NCI-H187 (cell line): ENCODE measurements at places on chromosomes 6 and 20.

DNA sequence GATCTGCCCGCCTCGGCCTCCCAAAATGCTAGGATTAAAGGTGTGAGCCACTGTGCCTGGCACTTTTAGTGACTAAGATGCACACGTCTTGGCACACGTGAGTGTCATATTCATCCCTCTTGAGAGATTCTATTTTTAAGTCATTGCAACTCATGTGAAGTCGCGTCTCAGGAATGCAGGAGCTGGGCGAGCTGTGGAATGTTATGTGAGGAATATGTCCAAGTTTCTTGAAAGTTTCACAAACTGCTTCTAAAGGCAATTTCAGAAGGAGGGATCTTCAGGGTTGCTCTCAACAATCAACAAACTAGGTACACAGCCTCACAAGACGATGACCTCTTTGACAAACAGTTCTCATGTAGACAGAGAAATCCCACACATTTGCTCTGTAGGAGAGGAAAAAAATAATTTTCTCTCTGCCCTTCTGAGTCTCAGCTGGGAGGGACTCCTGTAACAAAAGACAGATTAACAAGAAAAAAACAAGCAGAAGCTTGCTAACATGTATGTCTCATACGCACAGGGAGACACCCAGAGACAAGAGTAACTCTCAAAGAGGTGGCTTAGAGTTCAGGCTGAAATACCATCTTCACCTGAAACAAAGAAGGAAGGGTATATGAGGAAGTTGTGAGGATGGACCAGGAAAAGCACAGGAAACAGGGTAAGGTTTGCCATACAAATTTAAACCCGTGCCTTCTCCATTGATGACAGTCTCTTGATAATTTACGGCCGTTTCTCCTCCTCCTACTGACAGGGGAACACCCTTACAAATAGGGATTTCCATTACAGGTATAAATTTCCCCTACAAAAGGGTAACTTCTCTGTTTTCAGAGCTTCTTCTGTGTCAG, 45.3 kb upstream of the FAM50B start:
- no peak for DNase-seq

- no peak for DNase-seq
Observed at GRCh38 chr20:39813190-39813829, 851.2 kb downstream of the DHX35 start.

GRCh38 chr6:86456821-86457220, 480.5 kb upstream of the HTR1E start:
- DNase-seq, result no peak

GRCh38 chr20:33787253-33787891, 23.8 kb upstream of the CHMP4B start:
- no peak for DNase-seq

GRCh38 chr6:146620655-146621054, 21.9 kb downstream of the ADGB start:
- DNase-seq, result no peak

- no peak for DNase-seq
Observed at GRCh38 chr6:45365036-45365435, 12.7 kb downstream of the SUPT3H start.

DNA sequence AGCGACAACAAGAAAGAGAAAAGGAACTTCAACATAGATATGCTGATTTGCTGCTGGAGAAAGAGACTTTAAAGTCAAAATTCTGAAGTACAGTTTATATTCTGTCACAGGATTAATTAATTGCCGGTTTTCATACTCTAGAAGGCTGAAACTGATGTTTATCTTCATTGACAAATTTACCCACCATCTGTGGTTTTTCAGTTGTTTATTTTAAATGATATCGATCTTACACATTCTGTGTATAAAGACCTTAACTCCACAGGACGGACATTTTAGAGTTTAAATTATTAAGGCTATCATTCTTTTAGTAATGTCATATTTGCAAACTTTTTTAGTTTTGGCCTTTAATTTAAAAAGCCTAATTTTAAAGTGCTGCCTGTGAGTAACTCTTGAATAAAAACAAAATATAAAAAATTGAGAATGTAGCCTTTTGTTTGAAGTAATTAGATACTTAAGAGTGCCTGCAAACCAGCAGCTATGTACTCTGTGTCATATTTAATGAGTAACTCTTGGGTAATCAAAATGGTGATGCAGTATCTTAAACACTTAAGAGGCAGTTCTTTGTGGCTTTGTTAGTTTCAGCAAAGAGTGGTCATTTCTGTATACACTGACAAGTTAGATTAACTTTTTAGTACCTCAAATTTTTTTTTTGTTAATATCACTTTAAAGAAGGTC, 59.3 kb downstream of the CDC5L start:
- DNase-seq, result no peak

GRCh38 chr6:1607516-1608221, 2.0 kb upstream of the FOXC1 start:
- DNase-seq, result no peak

DNA sequence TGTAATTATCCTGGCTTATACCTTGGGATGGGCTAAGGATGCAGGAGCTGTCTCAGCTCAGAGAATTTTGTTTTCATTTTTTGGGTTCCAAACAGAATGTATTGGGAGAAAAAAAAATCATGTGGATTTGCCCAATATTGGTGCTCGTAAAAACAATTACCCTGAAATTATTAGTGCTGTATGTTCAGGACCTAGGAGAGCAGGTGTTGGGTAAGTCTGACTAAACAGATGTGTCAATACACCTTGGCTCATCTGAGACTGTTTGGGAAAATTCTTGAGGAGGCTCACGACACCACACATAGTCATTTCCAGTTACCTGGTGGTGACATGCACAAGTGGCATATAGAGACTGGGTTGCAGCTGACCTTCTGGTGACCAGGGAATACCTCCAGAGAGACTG, 802.1 kb upstream of the FLRT3 start:
- DNase-seq, result no peak

DNA sequence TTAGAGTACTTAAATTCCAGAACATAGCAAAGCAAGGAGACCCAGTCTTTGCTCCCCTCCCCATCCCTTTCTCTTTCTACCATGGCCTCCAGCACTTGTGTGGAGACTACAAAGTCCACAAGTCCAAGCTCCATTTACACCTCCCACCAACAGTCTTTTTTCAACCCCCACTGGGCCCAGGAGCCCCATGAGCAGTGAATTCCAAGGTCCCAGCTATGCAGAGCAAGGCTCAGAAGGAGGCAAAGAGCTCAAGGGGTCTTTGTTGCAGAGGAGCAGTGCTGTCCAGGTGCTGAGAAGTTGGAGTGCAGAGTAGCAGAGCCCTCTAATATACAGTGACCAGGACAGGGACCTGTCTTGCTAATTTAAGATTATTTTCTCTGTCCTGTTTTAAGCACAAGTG, 9.0 kb downstream of the PAK5 start:
- DNase-seq, result no peak

- no peak for DNase-seq
Observed at GRCh38 chr20:58092353-58092752, 136.1 kb downstream of the ANKRD60 start.

DNA sequence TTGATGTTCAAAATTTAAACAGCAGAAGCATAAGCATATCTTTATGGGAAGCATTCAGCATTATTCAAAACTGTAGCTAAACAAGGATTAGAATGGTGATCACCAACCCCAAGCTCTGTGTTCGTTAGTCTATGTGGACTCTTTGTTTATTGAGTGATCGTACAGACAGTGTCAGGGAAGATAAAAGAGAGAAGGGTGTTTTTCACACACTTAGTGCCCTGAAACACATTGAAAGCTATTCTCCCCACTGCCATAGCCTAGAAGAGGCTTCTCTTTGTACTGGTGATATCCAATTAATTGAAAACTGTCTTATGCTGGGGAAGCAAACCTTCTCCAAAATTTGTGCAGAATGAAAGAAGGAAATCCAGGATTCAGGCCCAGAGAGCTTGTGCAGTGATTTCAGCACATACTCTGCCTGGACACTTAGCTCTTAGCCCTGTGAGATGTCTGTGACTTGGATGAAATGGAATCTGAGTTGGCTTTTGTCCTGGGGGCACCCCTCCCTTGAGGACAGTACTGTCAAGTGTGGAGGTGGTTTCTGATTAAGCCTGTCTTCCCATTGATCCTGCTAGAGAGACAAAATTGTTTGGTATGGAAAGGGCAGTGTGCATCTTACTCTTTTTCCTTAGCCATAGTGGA, 125.7 kb upstream of the MTHFD1L start:
- DNase-seq, result no peak

DNA sequence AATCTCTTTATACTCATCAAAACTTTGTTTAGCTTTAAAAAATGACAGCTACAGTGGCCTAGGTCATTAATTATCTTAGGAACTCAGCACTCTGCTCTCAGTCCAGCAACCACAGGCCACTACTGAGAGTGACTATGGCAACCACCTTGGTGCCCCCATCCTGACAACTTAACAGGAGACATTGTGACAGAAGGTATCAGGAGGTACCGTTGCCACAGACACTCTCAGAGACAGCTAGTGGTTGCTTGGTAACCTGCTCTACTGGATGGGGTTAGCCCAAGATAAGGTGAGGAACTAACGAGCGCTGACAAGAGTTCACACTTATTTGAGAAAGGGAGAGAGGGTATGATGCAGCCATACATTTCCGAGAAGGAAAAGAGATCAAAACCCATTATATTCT, 76.1 kb upstream of the TFAP2D start:
- no peak for DNase-seq

GRCh38 chr20:60785301-60785700, 466.8 kb upstream of the CDH4 start:
- no peak for DNase-seq

GRCh38 chr20:33267701-33268100, 15.3 kb upstream of the BPIFB1 start:
- no peak for DNase-seq

DNA sequence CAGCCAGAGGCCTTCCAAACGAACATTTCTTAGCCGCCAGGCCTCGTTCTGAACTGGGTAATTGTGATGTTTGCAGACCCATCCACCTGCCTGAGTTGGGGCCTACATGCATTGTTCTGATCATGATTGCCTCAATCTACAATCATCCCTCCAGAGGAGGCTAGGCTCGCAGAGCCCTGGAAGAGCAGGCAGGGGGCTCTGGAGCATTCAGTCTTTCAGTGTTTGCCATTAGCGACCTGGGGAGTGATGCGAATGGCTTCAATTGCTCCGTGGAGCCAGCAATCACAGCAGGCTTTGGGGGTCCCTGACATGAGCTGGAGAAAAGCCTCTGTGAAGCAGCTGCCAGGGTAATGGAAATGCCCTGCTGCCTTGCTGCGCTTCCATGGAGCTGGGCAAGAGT, 22.0 kb downstream of the SNAP25 start:
- DNase-seq, result no peak

- no peak for DNase-seq
Observed at GRCh38 chr6:74603322-74604076, 602.4 kb downstream of the COL12A1 start.

GRCh38 chr6:33936886-33937285, 133.1 kb upstream of the MLN start:
- DNase-seq, result no peak

DNA sequence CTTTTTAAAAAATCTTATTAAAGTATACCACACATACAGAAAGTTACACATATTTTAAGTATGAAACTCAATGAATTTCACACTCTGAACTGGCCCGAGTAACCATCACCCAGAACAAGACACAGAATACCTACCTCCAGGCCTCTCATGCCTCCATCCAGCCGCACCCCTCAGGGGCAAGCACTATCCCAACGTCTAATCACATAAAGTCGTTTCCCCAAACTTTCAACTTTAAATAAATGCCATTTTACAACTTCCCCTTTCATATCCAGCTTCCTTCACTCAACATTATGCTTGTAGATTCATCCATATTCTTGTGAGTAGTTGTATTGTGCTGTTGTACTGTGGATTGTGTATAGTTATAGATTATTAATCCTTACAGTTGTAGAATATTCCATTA, 539.1 kb downstream of the CD83 start:
- DNase-seq, result no peak

DNA sequence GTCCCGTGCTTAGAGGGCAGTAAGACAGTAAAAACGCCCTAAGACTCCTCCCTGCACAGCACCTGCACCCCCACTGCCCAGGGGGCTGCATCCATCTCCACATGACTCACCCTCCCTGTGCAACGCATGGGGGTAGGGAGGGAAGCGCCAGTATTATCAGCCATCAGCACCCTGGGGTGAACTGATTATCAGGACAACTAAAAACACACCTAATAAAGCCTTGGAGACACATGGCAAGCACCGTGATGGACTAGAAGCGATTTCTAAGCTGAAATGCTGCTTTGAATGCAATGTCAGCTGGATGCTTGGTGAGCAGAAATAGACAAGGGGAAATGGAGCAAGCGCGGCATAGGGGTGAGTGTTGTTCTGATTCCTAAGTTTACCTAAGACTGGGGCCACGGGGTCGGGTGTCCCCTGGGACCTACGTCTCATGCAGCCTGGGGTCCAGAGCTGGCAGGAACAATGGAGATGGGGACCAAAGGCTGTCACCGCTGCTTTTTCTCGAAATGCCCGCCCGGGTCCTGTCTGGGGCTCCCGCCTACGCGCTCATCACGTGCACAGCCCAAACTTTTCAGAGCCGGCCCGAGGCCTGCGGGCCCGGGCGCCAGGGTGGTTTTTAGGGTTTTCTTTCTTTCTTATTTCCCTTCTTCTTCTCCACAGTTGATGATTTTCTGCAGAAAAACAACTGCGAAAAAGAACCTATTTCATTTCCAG, 702 bp upstream of the TNFAIP3 start:
- no peak for DNase-seq

- DNase-seq, result no peak
Observed at GRCh38 chr6:73145690-73146089, 79.6 kb downstream of the KHDC1L start.

DNA sequence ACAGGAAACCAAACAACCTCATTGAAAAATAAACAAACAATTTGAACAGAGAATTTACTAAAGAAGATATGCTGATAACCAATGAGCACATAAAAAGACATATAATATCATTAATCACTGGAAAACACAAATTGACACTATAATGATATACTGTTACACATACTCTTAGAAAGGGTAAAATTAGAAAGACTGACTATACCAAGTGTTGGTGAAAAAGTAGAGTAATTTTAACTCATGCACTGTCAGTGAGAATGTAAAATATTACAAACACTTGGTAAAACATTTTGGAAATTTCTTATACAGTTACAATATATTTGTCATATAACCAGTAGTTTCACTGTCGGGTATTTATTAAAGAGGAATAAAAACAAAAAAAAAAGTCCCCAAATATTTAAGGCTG, 1139.2 kb upstream of the GJE1 start:
- DNase-seq, result no peak

- DNase-seq, result no peak
Observed at GRCh38 chr20:4413314-4414049, 308.2 kb upstream of the PRND start.

DNA sequence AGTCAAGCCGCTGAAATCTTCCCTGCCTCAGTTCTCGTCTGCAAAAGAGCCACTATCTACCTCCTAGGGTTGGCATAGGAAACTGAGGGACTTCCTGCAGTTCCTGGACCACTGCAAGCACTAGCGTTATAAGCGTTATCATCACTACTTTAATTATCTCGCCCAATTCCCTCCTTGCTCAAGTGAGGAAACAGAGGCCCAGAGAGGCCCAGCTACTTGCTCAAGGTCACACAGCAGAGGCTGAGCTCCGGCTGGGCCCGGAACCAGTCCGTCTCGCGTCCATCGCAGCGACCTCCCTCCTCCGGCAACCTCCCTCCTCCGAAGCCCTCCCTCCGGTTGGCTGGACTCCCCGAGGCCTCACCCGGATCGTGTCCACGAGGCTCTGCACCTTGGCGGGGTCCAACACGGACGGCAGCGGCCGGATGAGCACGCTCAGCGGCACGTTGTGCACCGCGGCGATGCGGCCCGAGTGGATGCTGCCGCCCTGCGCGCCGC, 338 bp downstream of the SRXN1 start:
- no peak for DNase-seq

GRCh38 chr6:35181308-35181932, 32.3 kb upstream of the SCUBE3 start:
- DNase-seq, result no peak

- no peak for DNase-seq
Observed at GRCh38 chr6:628766-629165, 28.1 kb downstream of the HUS1B start.
